ENCODE measurements at places on chromosomes 5 and 9. TPM values are rescaled to one million over a fixed set of nuclear protein-coding genes. Genes with fewer than 3 reads are reported as not detected.

The WDR38 gene
- not detected for total RNA-seq

The PCDHB14 gene
- total RNA-seq = 2.7 TPM

The IFNA13 gene
- total RNA-seq = not detected

The SPEF2 gene
- 3.8 TPM for total RNA-seq

GRCh38 chr5:172834415-172835289 is 601 bp downstream of the ERGIC1 start:
- H3K36me3 ChIP-seq = no peaks in the 10 kb centered on the region
- H3K27me3 ChIP-seq = no peaks in the 10 kb centered on the region
- peaks cover 41% of the 10 kb centered on the region for H3K4me1 ChIP-seq
- DNase-seq = peak; percentile 48
- peak overlapping the region; percentile 80 for H3K4me3 ChIP-seq
- H3K27ac ChIP-seq = peak overlapping the region; percentile 77

- no peak overlapping the region for H3K27ac ChIP-seq
- H3K4me1 ChIP-seq = no peaks in the 10 kb centered on the region
- DNase-seq = peak; percentile 92
- peaks cover 18% of the 10 kb centered on the region for H3K27me3 ChIP-seq
Observed at GRCh38 chr5:540906-541538, 16.8 kb upstream of the SLC9A3 start.

- peaks cover 18% of the 10 kb centered on the region for H3K27me3 ChIP-seq
- H3K4me3 ChIP-seq = no peak overlapping the region
Observed at GRCh38 chr9:95573463-95573862, 56.7 kb upstream of the PTCH1 start.

- H3K27me3 ChIP-seq = no peaks in the 10 kb centered on the region
- peak; percentile 75 for DNase-seq
- H3K4me3 ChIP-seq = no peak overlapping the region
- no peak overlapping the region for H3K27ac ChIP-seq
- H3K4me1 ChIP-seq = peaks cover 41% of the 10 kb centered on the region
Observed at GRCh38 chr9:93123561-93124283, 10.3 kb downstream of the NINJ1 start.

- H3K4me1 ChIP-seq = no peaks in the 10 kb centered on the region
- H3K4me3 ChIP-seq = no peak overlapping the region
- H3K27me3 ChIP-seq = no peaks in the 10 kb centered on the region
Observed at GRCh38 chr9:85647571-85647970, 94.2 kb downstream of the AGTPBP1 start.

- H3K27me3 ChIP-seq = no peaks in the 10 kb centered on the region
- DNase-seq = no peak
- no peak overlapping the region for H3K27ac ChIP-seq
- H3K4me1 ChIP-seq = no peaks in the 10 kb centered on the region
Observed at GRCh38 chr9:20409321-20410092, 212.8 kb downstream of the MLLT3 start.

DNA sequence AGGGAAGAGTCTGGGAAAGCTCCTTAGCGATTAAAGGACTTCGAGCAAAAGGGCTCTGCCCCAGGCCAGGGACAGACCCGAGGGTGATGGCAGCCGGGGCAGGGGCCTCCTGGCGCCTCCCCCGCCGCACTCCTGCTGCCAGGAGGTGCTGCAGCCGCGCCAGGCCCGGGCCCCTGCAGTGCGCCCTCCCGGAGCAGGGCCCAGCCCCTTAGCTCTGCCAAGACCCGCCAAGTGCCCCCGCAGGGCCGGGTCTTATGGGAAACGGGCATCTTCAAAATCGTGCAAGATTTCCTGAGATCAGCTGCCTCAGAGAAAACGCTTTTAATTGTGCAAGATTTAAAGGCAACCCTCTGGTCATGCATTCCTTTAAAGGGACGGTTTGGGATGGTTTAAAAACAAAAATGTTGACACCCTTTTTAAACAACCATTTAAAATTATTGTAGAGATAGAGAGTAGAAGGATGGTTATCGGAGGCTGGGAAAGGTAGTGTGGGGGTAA is 52.4 kb downstream of the CDC14B start:
- no peak for DNase-seq
- H3K4me1 ChIP-seq = peaks cover 21% of the 10 kb centered on the region
- peaks cover 1% of the 10 kb centered on the region for H3K36me3 ChIP-seq
- H3K4me3 ChIP-seq = peak overlapping the region; percentile 77
- no peaks in the 10 kb centered on the region for H3K27me3 ChIP-seq
- peak overlapping the region; percentile 87 for H3K27ac ChIP-seq

GRCh38 chr5:154947778-154948177 is 6.9 kb downstream of the MRPL22 start:
- DNase-seq = no peak
- H3K4me1 ChIP-seq = peaks cover 5% of the 10 kb centered on the region
- no peak overlapping the region for H3K4me3 ChIP-seq
- no peaks in the 10 kb centered on the region for H3K36me3 ChIP-seq
- no peak overlapping the region for H3K27ac ChIP-seq
- H3K27me3 ChIP-seq = no peaks in the 10 kb centered on the region

- H3K27ac ChIP-seq = no peak overlapping the region
- DNase-seq = no peak
- no peaks in the 10 kb centered on the region for H3K36me3 ChIP-seq
- H3K4me1 ChIP-seq = peaks cover 23% of the 10 kb centered on the region
- no peaks in the 10 kb centered on the region for H3K27me3 ChIP-seq
Observed at GRCh38 chr9:109908459-109909390, 128.7 kb downstream of the PALM2AKAP2 start.

- peaks cover 14% of the 10 kb centered on the region for H3K4me1 ChIP-seq
- H3K4me3 ChIP-seq = no peak overlapping the region
- no peak for DNase-seq
- H3K36me3 ChIP-seq = no peaks in the 10 kb centered on the region
- H3K27me3 ChIP-seq = no peaks in the 10 kb centered on the region
- no peak overlapping the region for H3K27ac ChIP-seq
Observed at GRCh38 chr5:147170603-147171002, 64.2 kb upstream of the STK32A start.

DNA sequence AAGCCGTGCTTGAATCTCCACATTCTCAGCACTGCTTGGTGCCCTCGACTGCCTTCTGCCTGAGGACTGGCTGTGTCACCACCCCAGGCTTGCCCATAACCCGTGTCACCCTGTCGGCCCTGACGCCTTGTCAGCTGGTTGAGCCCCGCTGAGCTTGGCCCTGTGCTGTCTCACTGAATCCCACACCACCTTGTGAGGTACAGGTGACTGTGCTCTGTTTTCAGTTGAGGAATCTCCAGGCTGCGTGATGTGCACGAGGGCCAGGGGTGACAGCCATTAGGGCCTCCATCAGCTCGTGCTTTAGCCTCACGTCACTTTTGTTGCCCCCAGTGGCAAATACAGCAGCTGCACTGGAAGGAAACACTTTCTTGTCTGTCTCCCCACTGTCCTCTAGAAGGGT is 90.7 kb downstream of the CACNA1B start:
- H3K27ac ChIP-seq = no peak overlapping the region
- no peaks in the 10 kb centered on the region for H3K36me3 ChIP-seq
- DNase-seq = no peak
- H3K27me3 ChIP-seq = peaks cover 2% of the 10 kb centered on the region
- H3K4me1 ChIP-seq = no peaks in the 10 kb centered on the region
- H3K4me3 ChIP-seq = no peak overlapping the region

Measured in chondrocyte (in vitro differentiated cells).